NB4 (cell line): ENCODE measurements at places on chromosomes 3 and 15.
A peak's percentile ranks its signal among the peaks of the same experiment; 100 is the strongest.

DNA sequence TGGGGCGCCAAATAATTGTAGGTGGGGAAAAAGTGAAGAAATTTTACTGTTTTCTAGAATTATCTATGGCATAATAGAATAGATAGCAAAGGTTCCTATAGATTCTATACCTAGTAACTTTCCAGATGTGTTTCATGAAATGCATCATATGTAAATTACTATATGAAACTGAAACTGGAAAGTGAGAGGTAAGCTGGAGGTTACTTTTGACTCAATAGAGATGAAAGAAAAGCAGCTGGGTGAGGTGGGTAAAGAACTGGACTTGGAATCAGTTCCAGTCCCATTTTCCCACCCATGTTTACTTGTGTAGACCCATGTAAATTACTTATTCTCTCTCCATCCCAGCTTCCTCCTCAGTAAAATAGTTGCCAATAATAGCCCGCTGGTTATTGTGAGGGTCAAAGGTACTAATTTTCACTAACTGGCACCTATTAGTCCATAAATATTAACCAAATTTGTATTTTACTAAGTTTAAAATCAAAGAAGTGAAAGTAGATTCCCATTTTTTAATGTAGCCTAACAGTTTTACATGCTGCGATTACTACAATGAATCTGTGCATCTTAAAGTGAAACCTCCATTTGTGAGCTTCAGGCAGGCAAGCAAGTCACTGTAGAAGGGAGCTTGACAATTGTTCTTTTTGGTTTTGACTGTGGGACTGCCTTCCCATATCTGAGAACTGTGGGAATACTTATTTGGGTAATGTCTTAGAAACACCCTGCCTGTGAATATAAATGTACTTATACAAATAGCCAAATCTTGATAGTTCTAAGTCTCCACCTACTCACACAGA is 312.1 kb downstream of the SLC9A9 start:
- DNase-seq = no peak

DNA sequence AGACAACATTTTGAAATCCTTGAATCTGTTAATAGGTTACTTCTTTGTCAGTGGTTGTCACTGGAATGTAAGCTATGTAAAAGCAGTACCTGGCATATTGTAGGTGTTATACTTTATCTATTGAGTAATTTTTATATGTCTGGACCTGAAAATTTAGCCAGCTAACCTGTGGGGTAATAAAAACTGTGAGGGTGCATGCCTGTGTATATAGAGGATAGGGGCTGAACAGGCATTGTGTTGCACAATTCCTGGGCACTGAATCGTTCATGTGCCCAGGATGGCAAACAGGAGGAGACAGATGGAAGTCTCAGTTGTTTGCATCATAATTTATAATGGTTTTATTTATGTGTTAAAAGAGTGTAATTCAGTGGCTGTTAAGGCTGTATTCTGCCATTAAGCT is 67.1 kb downstream of the ARMC8 start:
- DNase-seq = no peak

- peak; percentile 34 for DNase-seq
These were observed 22.2 kb downstream of the EPHB3 start for GRCh38 chr3:184583578-184584451.

GRCh38 chr15:69225355-69226022 is 65.1 kb downstream of the GLCE start:
- DNase-seq = peak; percentile 31

DNA sequence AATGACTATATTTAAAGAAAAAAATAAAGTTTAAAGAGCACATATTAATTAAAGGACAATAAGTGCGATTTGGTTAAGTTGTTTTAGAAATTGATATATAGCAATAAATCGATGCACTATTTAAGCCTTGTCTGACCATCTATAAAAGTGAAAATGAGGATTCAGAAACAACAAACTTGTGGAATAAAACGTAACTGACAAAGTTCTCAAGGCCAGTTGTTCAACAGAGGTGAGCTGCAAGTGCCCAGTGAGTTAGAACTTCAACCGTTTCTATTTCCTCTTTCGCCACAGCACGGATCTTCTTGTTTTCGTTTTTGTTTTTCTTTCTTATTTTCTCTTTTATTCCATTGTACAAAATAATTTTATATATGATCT is 724.9 kb upstream of the ARRDC4 start:
- peak; percentile 65 for DNase-seq

- DNase-seq = peak; percentile 42
These were observed 9.3 kb downstream of the VIPR1 start for GRCh38 chr3:42511736-42512135.

- no peak for DNase-seq
These were observed 209.7 kb downstream of the MINAR1 start for GRCh38 chr15:79641841-79642240.

GRCh38 chr3:42500091-42500490 is 2.4 kb upstream of the VIPR1 start:
- no peak for DNase-seq

DNA sequence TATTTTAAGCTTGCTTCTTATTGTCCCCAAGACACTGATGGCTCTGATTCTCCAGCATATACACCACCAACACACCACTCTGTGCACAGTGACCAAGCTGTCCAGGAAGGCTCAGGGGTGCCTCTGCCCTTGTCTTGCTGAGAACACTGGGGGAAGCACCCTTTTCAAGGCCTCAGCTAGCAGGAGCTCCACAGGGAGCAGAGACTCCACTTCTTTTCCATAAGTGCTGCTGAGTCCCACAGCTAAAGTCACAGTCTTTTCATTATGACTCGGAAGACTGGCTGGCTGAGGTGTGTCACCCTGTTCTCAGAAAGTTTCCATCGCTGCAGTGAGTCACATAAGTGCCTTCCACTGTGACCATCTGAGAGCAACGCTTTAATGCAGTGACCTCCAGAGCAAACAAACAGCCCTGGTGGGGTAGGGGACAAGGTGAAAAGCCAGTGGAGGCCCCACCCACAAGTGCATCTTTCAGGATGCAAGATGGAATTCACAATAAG is 226.9 kb upstream of the CHRNA7 start:
- DNase-seq = no peak

- DNase-seq = no peak
These were observed 1.4 kb downstream of the AHSG start for GRCh38 chr3:186614266-186614596.

DNA sequence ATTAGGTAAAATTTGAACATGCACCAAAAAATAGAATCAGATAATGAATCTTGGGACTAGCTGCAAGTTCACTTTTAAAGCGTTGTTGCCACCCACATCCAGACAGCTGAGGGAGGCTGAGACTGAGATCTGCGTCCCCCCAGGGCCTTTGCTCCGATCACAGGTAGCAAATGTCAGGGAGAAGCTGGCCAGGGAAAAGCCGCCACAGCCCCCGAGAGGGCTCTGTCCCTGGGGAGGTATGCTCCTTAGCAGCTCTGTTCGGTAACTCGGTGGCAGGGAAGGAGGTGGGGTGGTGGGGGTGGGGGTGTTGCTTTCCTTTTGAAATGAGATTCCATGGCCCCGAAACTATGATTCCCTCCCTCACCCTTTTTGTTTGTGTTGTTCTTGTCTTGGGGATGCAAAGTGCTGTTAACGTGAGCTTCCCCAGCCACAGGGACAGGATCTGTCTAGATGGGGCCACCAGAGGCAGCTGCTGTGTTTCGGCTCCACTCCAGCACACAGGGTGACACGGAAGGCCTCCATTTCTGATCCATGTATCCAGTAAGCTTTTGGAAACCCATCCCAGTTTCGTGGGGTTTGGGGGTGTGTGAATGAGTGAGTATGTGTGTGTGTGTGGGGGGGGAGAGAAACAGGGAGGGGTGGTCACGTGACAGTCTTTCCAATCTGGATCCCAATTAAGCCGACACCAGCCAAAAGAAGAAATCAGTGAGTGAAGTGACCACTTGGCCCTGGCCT is 1.1 kb upstream of the MINAR1 start:
- DNase-seq = no peak

DNA sequence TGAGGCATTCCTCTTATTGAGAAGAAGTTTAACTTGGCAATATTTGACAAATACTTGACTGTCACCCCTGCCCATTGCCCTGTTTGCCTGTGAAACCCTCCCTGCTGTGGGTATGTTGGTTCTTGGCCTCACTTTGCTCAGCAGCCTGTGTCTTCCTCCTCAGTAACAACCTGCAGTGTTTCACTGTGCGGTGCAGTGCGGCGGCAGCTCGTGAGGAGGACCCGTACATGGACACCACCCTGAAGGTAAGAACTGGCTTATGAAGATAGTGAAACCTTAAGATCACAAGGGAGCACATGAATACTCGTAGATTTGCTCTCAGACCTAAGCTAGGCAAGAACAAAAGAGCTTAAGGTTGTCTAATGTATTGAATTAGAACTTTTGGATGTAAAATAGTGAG is 21.0 kb downstream of the HPS3 start:
- no peak for DNase-seq

GRCh38 chr15:50355619-50355905 is 564 bp upstream of the GABPB1 start:
- no peak for DNase-seq

DNA sequence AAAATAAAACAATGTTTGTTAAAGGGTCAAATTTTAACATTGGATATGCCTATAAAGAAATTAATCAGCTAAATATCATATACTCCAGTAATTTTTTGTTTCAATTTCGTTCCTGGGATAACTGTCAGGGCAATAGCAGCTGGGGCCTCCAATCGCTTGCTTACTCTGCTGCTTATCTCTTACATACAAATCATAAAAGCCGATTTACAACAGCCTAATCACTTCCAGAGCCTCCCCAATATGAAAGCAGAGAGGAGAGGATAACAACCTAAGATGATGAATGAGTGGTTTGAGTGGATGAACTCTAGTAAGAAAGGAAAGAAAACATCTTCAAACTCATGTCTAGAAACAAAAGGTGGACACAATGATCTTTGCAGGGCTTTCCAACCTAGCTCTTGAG is 80.7 kb upstream of the PSMD6 start:
- no peak for DNase-seq
